ENCODE measurements at places on chromosomes 1 and 21.
A peak's percentile ranks its signal among the peaks of the same experiment; 100 is the strongest.

DNA sequence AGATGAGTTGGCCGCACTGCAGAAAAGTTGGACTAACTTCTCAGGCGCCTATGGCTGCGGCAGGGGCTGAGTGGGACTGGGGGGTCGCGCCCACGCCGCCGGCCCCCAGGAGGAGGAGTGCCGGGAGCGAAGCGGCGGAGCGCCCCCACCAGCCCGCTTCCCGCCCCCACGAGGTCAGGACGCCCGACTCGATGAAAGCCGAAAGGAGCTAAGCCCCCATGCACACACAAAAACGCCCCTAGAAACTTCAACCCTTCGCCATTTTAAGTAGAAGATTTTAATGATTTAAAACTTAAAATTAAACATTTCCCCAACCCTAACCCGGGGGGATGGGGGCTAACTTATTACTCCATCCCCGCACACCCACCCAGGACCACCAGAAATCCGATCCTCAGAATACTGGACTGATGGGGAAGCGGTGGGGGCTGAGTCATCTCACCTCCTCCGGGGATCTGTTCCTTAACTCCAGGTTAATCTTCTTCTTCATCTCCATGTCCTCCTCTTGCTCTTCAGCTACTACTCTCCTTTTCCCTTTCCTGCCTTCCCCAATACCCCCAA, 539 bp downstream of the ANP32E start:
- DNase-seq: peak; percentile 43

DNA sequence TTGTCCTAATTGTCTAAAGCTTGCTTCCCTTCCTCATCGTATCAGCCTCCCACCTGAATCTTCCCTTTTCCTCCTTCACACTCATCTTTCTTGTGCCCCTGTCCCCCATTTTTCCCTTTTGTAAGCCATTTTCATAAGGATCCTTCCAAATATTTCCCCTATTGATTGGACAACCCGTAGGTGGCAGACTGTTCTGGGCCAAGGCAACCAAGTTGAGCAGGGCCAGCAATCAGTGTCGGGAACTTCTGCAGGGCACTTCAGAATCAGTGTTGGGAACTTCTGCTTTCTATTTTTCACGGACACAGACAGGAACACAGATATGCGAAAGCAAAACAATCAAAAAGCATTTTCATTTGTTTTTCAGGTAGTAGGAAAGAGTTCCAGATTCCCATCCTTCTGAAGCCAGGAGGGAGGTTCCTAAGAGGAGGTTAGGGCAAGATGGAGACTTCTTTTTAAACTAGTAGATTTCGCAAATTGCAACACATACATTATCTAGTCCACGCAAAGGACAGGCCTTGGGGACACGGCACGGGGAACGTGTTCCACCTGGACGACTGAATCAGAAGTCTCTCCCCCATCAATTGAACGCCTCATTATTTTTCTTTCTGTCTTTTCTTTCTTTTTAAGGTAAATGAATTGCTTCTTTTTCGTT, 691 bp upstream of the MPZL1 start:
- peak; percentile 38 for DNase-seq

- DNase-seq: no peak
These were observed 6.8 kb downstream of the AKIRIN1 start for GRCh38 chr1:38997901-38998190.

DNA sequence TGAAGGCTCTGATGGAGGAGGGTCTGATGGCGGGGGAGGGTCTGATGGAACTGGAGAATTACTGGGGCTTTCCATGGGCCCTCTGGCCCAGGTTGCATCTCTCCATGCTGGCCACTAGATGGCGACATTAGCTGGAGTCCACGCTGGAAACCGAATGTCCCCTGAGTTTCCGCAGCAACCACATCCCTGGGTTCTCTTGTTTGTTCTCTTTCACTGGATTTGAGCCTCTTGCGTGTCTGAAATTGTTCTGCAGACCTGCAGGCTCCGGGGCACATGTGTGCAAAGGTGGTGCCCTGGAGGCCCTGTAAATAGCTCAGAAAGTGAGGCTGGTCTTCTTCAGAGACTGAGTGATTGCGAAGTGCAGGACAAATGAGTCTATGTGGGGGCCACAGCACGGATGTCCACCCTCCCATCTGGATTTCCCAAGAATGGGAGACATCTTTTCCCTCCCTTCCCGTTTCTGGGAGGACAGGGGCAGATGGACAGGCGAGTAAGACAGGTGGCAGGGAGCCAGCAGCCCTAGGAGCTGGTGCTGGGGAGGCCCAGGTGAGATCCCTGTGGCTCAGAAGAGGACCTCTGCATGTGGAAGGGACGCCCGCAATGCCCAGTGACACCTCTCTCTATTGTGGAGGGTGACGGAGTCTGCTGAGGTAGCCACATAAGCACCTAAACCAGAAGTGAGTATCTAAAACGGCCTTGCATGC, 73.2 kb upstream of the ABCG1 start:
- DNase-seq: peak; percentile 92

DNA sequence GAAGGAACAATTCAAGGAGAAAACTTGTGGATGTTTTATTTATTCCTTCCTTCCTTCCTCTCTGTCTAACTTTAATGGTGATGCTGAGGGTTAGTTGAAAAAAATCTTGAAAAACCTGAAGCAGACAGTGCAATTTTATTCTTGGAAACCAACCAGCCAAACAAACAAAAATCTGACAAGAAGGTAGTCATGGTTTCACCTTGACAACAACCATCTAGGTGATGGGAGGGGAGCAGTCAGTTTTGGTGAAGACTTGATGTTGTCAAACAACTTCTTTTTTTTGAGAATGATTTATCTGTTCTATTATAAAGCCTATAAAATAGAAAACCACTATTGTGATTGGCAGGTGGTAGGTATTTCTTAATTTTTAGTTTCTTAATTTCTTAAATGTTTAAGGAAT, 92.4 kb upstream of the GPR88 start:
- no peak for DNase-seq

DNA sequence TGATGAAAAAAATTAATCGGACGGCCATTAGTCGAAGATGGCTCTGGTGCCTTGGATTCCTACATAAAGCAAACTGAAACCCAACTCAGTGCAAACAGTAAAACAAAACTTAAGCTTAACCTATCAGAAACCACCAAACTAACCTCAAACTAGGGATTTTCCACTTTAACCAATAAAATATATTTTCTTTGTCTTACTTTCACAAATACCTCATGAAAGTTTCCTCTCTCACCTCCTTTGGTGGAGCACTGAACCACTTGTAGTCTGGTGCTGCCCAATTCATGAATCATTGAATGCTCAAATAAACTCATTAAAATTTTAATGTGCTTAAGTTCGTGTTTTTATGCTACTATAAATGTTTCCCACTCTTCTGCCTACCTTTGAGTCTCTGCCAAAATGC, 7.0 kb downstream of the ADORA3 start:
- no peak for DNase-seq

GRCh38 chr21:42286416-42286815, 28.8 kb downstream of the TFF3 start:
- DNase-seq: no peak

DNA sequence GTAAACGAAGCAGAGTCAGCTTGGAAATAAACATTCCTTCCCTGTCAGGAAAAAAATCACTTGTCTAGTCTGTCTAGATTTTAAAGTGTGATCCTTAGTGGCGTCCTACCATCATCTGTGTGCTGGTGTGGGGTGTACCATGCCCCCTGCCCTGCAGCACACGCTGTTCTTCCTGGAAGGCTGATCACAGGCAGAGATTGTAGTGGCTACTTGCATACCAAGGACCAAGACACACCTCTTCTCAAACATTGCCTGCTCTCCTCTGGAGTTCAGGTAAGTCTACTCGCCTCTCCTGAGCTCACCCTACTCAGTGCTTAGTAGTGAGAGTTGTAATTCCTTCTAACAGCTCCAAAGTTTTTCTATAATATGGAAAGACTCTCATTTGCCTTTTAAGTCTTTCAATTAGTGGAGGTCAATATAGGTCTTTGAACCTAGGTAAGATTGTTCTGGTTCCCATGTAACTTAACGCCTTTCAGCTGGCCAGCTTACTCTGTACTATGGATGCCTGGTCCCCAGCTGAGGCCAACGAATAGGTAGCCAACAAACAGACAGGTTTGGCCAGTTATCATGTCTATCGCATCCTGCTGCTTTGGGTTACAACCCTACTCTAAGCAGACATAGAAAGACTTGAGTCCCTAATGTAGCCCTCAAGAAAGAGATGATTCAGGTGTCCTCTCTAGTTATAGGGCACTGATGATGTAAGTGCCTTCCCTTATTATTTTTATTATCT, 55.4 kb downstream of the XCL1 start:
- DNase-seq: no peak

DNA sequence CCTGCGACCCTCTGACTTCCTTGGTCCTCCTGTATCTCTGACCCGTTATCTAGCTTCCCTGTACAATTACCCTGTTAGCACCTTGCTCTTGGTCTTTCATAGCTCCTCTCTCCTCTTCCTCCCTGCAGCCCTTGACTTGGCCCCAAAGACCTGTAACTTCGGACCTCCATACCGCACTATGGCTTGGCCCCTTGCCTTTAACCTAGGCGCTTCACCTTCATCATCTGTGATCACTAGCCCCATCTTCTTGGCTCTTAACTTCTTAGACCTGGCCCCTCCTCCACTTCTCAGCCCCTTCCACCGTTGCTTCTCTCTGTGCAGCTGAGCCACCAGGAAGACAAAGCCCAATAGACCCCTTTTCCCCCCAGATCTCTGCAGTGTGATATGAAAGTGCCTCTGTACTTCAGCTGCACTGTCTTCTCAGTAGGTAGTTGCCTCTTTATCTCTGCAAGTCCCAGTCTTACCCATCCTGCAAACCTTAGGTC, 740 bp downstream of the ZNF691 start:
- no peak for DNase-seq

DNA sequence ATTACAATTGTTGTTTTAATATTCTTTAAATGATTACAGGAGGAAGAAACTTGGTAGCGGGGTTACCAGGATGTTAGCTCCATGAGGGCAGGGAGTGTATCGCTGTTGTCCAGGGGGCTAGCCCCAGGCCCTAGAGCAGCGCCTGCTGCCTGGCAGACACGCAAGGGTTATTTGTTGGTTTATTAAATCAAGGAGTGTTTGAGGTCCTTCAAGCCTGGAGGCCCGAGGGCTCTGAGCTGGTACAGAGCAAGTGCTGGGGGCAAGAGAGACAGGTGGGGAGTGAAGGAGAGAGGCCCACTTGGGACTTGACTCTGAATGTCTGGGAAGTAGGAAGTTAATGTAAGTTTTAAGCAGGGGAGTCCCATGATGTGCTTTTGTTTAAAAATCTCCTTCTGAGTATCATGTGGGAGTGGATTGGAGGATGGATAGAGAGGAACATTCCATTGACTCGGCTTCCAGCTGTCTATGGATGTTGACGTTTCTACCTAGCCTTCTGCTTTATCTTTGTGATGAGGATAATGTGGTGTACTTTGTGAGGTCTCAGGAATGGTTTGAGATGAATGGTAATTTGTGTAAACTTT, 8.7 kb downstream of the ITSN1 start:
- no peak for DNase-seq

DNA sequence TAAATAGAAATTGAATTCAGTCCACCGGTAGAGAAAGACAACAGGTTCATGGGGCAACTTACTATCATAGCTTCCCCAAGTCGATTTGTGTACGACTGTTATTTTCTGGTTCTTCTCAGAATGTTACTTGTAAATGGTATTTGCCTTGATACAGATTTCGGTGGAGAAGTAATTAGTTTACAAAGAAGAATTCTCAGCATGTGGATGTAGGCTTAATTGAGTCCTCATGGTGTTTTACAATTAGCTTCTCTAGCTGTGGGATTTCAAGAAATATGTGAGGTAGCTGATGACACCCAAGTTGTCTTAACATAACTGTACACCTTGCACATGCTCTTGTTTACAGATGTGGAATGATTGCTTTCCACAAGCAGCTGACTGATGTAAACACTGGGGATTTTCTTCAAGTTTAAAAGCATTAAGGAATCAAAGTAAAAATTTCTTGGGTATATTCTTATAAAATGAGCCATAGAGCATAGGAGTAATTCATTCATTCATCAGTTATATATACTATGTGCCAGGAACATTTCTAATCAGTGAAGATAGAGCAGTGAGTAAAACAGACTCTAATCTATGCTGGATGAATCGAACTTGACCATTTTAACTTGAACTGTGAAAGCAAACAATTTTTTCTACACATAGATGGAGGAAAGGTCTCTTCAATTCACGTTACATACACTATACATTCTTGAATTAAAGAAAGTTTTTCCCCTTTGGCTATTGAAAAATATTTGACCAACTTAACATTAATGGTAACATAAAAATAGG, 1.4 kb downstream of the MACO1 start:
- DNase-seq: no peak

GRCh38 chr1:151948506-151948905, 39.2 kb upstream of the THEM4 start:
- DNase-seq: no peak

GRCh38 chr1:34113887-34114286, 51.1 kb downstream of the CSMD2 start:
- DNase-seq: no peak

DNA sequence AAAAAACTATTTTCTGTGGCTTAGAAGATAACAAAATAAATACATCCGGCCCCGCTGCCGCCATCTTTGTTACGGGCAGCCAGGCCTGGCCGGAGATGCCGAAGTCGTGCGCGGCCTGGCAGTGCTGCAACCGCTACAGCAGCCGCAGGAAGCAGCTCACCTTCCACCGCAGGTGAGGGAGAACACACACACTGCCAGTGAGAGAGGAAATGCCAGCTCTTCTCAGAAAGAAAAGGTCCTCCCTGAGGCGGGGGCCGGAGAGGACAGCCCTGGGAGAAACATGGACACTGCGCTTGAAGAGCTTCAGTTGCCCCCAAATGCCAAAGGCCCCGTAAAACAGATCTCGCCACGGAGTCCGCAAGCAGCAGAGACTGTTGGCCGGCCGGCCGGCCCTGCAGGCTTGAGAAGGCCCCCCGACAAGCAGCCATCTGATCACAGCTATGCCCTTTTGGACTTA, 323.2 kb downstream of the AMY1C start:
- no peak for DNase-seq

DNA sequence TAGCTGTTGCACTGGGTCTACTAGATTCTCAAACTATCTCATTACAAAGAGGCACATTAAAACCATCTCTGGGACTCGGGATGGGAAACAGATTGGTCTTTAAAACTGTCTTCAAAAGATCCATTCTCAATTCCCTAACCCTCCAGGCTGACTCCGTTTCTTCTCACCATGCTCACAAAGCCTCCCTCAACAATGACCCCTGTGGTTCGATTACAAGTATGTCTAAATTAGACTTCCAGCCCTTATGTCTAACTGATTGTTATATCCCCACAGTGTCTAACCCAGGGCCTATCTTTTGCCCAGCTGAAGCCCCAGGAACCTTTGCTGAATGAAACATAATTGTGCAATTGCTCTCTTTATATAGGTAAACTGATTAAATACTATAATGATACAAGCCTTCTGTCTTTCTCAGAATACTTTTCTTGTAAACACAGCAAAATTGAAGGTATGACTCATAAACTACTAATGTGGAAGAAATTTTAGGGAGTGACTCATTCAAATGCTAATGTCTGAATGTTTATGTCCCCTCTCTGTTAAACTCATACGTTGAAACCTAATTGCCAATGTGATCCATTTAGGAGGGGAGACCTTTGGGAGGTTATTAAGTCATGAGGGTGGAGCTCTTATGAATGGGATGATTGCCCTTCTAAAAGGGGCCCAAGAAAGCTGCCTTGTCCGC, 65.6 kb upstream of the DAB1 start:
- no peak for DNase-seq

GRCh38 chr1:172245788-172246187, 174.7 kb upstream of the C1orf105 start:
- DNase-seq: no peak

All from frontal cortex (tissue), 4 donors.